ENCODE measurements at places on chromosomes 2 and 18. TPM values are rescaled to one million over a fixed set of nuclear protein-coding genes. Genes with fewer than 3 reads are reported as not detected.

PCBP1 gene
- polyA plus RNA-seq: 363 TPM

UNC80 gene
- polyA plus RNA-seq: 1.1 TPM

OSBPL1A gene
- 48.2 TPM for polyA plus RNA-seq

TNS1 gene
- polyA plus RNA-seq: 54.8 TPM

RRM2 gene
- polyA plus RNA-seq: 47.3 TPM

DOK6 gene
- polyA plus RNA-seq: 15.5 TPM

SLC14A1 gene
- 6.8 TPM for polyA plus RNA-seq

B3GNT7 gene
- polyA plus RNA-seq: 4.2 TPM

DSG1 gene
- polyA plus RNA-seq: 0.03 TPM

Data from left renal cortex interstitium (tissue), 4 donors.